ENCODE measurements at places on chromosomes 1 and 21.

DNA sequence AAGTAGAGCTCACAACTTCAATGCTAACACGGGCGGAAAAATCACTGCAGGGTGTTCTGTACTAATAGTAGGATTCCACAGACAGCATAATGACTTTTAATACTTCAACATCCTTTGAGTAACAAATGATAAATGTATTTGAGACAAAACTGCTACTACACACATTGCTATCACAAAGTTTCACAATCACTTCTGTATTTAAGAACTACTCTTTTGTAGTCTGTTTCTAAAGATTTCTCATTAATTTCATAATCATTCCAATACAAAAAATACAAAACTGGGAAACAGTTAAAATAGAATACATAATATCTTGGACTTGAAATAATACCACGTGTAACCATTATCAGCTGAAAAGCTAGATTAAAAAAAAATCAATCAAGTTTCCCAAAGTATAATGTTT, 2.7 kb downstream of the HMGN1 start:
- DNase-seq: peak; percentile 10

DNA sequence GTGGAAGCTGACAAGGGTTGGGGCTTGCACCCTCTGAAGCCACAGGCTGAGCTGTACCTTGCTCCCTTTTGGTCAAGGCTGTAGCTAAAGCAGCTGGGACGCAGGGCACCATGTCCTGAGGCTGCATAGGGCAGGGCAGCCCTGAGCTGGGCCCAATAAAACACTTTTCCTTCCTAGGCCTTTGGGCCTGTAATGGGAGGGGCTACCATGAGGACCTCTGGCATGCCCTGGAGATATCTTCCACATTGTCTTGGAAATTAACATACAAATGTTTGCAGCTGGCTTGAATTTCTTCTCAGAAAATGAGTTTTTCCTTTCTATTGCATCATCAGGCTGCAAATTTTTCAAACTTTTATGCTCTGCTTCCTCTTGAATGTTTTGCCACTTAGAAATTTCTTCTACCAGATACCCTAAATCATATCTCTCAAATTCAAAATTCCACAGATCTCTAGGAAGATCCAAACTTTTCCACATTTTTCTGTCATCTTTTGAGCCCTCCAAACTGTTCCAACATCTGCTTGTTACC, 32.9 kb upstream of the TTLL7 start:
- no peak for DNase-seq

GRCh38 chr1:230982696-230983095, 3.8 kb downstream of the ARV1 start:
- no peak for DNase-seq

- peak; percentile 92 for DNase-seq
These were observed 29.6 kb upstream of the CADM3 start for GRCh38 chr1:159141584-159142390.

- no peak for DNase-seq
These were observed 21.1 kb downstream of the MEGF6 start for GRCh38 chr1:3590139-3590763.

DNA sequence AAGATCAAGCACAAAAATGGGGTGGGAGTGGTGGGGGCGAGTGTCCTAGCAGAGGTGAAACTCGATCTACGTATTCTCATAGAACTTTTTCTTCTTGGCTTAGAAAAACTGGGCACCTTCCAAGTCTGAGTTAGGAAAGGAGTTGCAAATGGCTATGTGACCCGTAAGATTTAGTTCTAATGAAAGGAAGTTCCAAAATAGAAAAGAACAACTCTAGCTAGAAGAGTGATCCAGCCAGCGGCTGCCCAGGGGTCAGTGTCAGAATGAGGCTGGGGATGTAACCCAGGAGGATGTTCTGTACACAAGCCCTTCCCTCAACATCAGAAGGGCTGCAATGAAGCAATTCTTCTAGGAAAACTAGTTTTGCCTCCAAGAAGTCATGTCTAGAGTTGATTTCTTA, 5.2 kb downstream of the MTARC1 start:
- no peak for DNase-seq

DNA sequence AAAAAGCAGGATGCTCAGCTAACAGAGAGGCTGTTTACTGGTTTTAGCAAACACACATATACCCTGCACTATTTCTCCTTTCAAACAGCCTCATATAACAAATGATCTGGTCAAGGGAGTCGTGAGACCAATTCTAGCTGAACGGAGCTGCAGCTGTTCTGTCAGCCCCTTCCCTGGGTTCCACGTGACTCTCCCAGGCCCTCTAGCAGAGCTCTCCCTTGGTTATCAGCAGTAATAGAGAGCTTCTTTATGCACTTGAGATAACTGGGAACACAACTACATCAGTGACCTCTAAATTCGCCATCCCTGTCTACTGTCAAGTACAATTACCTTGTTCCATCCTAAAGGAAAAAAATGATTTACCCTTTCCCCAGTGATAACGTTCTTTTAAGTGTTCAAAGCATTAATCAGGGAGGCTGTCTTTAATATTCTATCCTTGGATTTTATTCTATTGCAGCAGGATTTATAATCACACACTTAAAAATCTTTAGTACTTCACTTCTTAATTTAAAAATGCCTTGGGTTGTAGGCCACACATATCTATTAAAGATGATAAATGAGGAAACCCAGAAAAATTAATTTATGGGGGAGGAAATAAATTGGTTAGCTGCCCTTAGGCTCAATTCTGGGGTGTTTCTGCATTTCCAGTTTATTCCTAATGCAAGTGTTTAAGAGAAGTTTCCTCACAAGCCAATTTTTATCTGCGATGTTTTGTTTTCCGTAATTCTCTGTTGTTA, 28.2 kb downstream of the PTGER3 start:
- DNase-seq: peak; percentile 28

DNA sequence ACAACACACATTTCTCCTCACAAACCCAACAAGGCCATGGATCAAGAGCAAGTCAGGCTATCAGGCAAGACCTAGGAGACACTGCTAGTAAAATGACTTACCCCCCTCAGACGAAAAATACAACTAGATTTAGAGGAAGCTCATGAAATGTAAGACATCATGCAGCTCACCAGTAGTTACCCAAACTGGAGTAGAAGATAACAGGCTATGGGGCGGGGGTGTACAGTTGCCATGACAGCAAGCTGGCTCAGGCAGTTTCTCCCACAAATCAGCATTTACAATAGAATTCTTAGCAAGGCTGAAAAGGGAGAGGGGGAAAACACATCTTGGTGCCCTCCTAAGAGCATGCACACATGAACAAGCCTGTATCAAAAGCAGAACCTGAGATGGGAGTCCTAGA, 13.9 kb downstream of the TPM3 start:
- no peak for DNase-seq

- DNase-seq: no peak
These were observed 146.6 kb downstream of the TLR5 start for GRCh38 chr1:222996310-222996975.

DNA sequence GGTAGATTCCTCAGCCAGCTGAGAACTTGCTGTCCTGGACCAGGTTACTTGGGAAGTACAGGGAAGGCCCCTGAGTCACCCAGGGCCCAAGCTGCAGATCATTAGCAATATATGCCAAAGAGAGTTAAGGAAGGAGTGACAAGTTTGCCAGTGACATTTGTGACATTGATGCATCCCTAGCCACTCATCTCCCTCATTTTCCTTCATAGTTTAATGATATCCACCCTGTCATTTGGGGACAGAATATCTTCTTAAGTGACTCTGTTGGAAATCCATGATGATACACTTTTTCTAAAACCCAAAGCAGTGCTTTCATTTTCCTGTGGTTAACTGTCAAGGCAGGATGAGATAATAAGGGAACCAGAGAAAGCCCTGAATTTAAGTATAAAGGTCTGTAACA, 3.2 kb downstream of the TNN start:
- DNase-seq: no peak

DNA sequence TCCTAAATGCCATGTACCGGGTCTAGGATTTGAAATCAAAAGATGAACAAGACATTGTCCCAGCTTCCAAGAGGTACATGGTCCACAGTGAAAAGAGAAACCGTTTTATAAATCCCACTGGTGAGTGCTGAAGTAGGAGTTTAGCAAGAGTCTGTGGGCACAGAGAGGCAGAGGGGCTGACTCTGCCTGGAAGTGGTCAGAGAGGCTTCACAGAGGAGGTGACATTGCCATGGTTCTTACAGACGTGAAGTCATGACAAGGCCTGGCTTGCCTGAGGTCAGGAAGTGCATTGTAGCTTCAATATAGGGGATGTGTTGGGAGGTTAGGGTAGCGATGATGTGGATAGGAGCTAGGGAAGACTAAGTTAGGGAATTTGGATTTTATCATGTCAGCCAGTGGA, 28.4 kb downstream of the MAPKAPK2 start:
- DNase-seq: no peak

DNA sequence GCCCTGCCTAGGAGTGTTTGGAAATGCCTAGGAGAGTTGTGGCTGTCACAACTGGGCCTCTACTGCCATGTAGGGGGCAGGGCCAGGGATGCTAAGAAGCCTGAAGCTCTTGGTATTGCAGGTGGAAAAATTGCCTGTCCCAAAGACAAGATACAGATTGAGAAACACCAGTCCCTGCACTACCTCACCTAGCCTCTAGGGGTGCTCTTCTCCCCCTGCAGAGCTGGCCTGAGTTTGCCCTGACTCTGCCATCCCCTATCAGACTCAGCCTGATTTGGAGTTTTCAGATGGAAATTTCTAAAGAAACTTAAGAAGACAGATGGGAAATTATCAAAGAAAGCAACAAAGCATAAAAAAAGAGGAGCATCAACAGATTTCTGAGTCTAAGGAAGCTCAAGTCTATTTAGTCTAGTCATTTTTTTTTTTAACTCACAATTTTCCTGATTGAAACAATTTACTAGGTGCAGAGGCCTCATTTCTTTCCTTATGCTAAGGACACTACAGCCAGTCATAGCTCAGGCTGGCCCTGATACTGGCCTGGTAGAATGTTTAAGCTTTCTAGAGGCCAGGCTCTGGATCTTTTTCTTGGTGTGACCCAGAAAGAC, 61.4 kb upstream of the LRRN2 start:
- DNase-seq: no peak

DNA sequence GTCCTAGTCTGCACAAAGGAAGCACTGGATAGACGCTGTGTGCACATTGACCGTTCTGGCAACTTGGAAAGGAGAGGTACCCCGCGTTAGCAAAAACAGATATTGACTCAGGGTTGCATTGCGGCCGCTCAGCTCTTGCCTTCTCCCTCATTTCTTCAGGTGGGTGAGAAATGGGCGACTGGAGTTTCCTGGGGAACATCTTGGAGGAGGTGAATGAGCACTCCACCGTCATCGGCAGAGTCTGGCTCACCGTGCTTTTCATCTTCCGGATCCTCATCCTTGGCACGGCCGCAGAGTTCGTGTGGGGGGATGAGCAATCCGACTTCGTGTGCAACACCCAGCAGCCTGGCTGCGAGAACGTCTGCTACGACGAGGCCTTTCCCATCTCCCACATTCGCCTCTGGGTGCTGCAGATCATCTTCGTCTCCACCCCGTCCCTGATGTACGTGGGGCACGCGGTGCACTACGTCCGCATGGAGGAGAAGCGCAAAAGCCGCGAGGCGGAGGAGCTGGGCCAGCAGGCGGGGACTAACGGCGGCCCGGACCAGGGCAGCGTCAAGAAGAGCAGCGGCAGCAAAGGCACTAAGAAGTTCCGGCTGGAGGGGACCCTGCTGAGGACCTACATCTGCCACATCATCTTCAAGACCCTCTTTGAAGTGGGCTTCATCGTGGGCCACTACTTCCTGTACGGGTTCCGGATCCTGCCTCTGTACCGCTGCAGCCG, 5.4 kb downstream of the GJA8 start:
- no peak for DNase-seq

- DNase-seq: no peak
These were observed 86.8 kb upstream of the LBR start for GRCh38 chr1:225514671-225515081.

DNA sequence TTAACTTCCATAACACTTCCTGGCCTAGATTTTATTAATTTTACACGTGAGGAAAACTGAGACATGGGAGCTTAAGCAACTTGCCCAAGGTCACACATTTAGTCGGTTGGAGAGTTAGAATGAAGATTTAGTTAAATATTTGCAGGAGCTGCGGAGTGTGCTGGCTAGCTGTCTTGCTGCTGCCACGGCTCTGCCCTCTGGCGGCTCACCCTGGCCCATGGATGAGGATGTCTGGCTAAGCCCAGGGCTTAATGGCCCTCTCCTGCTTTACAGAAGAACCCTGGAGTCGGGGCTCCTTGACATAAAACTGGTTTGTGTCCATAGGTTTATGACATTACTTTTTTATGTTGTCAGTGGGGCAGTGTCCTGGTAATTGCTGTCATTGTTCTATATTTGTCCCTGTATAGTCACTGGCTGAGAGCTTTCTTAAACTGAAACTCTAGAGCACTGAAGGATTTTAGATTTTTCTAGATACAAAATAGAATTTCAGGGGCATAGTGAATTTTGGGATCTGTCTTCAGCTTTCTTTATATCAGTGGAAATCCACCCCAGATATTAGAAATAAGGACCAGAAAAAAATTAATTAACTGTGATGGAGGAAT, 88.9 kb upstream of the WLS start:
- DNase-seq: no peak

- DNase-seq: no peak
These were observed 356.4 kb downstream of the PTPRU start for GRCh38 chr1:29592731-29593130.

DNA sequence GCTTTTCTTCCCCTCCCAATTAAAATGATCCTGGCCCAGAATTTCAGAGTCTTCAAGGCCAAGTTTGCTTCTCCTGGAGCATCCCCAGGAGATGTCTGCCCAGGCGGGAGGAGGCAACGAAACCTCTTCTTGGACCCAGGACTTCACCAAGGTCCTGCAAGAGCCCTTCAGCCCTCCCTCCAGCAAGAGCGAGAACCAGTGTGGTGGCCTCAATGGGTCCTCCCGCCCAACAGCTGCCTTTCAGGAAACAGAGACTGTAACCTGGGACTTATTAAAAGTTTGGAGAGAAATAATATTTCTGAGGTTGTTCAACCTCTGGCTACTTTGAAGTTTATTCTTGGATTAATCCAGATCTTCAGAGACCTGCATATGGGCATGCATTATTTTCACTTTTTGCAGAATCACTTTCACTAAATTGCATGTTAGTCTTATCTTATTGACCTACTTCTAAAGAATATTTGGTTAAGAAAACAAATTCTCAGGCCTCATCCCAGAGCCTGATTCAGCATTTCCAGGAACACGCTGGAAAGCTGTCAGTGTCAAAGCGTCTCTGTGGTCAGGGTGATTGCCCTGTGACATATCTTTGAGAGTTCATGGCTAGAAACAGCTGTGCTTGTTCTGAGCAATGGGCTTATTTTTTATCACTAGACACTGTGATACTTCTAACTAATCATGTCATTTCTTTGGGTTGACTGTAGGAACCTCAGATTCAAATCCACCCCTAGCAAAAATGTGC, 66.0 kb upstream of the CLDN14 start:
- DNase-seq: no peak

GRCh38 chr1:155912056-155912536, 947 bp upstream of the RIT1 start:
- DNase-seq: no peak
